ENCODE measurements at places on chromosomes 2 and 18.

DNA sequence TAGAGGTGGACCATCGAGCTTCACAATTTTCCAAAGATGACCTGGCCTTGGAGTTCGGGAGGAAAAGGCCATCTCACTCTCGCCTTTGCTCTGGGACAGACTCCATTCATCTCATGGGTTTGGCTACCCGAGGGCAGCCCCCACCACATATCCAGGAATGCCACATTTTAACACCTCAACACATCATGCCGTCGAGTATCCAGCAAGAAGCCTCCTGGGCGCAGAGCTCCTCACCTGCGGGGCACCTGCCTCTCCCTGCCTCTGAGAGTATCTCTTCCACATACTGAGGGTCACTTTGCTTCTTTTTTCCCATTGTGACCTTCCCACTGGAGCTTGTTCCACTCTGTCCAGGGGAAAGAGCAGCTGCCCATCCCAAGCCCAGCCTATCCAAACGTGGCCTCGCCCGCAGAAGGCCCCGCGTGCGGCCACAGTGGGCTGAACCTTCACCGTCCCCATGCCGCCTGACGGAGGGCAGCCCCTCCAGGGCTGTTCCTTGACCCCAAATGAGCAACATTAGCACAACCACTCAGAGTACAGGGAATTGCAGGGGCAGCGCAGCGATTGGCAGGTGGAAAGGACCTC lies 5.5 kb upstream of the LIMS2 start:
- no peak for DNase-seq

GRCh38 chr2:70966681-70967080 lies 11.7 kb upstream of the ANKRD53 start:
- DNase-seq: no peak

- DNase-seq: no peak
Observed at GRCh38 chr2:47653902-47654789, 128.8 kb upstream of the MSH6 start.

DNA sequence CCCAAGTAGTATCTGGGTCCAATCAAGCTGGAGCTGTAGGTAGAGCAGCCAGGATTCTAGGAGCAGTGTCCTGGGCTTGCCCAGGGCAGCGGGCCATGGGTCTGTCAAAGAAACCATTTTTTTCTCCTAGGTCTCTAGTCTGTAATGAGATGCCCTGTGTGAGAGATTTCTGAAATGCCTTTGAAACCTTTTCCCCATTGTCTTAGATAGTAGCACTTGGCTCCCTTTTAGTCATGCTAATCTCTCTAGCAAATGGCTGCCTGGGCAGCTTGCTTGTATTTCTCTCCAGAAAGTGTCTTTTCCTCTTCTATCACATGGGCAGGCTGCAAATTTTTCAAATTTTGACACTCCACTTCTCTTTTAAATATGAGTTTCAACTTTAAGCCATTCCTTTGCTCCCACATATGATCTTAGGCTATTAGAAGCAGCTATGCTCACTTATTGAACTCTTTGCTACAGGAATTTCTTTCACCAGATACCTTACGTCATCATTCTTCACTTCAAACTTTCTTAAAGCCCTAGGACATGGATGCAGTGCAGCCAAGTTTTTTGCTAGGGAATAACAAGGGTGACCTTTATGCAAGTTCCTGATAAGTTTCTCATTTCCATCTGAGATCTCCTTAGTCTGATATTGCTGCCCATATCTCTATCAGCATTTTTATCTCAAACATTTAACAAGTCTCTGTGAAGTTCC lies 890.2 kb upstream of the VRK2 start:
- no peak for DNase-seq

GRCh38 chr2:9638532-9638931 lies 7.7 kb upstream of the YWHAQ start:
- no peak for DNase-seq
